ENCODE measurements at places on chromosomes 3 and 15.

- no peak for DNase-seq
Observed at GRCh38 chr15:25799906-25800700, 63.0 kb downstream of the ATP10A start.

GRCh38 chr3:43346978-43347749 is 60.8 kb downstream of the SNRK start:
- no peak for DNase-seq

GRCh38 chr3:66722675-66723074 is 221.9 kb upstream of the LRIG1 start:
- no peak for DNase-seq

DNA sequence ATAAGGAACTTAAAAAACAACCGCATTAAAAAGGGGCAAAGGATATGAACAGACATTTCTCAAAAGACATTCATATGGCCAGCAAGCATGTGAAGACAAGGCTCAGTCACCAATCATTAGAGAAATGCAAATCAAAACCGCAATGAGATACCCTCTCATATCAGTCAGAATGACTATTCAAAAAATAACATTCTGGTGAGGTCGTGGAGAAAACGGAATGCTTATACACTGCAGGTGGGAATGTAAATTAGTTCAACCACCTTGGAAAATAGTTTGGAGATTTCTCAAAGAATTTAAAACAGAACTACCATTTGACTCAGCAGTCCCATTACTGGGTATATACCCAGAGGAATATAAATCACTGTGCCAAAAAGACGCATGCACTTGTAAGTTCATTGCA is 496.6 kb upstream of the SGO1 start:
- no peak for DNase-seq

GRCh38 chr3:29711255-29711771 is 430.4 kb downstream of the RBMS3 start:
- no peak for DNase-seq

GRCh38 chr3:55571913-55572312 is 84.8 kb upstream of the WNT5A start:
- no peak for DNase-seq

- no peak for DNase-seq
Observed at GRCh38 chr3:66342717-66343356, 122.0 kb downstream of the SLC25A26 start.

- no peak for DNase-seq
Observed at GRCh38 chr15:29774900-29775299, 47.4 kb downstream of the TJP1 start.

DNA sequence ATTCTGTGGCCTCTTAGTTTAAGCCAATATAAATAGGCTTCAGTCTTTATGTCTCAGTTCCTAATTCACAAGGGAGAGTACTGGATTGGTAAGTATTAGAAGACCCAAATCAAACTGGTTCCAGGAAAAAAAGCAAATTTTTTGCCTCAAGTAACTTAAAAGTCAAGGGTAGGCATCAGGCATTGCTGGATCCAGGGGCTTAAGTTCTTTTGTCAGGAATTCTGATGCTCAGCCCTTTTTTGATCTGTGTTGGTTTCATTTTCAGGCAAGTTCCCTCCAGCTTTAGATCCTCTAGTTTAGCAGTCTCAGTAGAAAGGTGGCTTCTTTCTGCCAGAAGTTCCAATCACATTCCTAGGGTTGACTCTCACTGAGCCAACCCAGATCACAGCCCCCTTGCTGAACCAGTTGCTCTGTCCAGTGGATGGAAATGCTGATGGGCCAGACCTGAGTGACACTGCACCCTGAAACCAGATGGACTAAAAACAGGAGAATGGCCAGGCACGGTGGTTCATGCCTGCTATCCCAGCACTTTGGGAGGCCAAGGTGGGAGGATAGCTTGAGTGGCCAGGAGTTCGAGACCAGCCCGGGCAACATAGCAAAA is 253.5 kb downstream of the SHQ1 start:
- no peak for DNase-seq

DNA sequence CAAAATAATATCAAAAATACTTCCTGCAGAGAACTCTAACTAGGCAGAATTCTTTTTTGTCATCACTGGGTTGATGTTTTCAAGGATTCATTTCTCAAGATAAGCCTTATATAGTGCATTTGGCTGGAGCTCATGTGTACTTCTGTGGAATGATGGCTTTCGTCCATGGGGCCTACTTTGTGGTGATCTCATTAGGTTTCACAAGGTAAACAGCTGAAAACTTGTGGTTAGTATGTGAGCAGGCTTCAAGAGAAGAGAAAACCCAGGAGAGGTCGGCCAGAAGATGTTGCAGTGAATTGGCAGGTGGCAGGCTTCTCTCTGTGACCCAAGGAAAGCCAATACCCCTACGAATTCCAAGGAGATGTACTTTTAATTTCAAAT is 121.4 kb upstream of the PHLDB2 start:
- DNase-seq = no peak

GRCh38 chr3:187520027-187520945 is 149.9 kb downstream of the SST start:
- no peak for DNase-seq

DNA sequence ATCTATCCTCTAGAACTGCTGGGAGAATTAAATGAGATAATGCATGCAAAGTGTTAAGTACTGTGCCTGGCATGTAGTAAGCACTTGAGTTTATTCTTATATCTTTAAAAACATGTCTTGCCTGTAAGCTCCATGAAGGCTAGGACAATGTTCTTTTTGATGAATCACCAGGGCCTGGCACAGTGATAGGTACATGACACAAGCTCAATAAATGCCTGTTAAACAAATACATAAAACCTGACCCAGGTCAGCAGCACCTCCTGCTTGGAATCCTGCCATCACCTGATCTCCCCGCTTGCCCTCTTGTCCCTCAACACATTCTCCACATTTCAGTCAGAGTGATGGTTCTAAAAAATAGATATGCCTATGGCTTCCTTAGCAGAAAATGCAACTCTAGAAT is 186.8 kb downstream of the CHST2 start:
- no peak for DNase-seq

GRCh38 chr3:37174532-37175126 is at the start of gene LRRFIP2:
Gene LRRFIP2, minus strand, starts transcription at chr3:37174582. Its CDS starts 25,599 bp downstream, at chr3:37148983.
- DNase-seq = no peak

GRCh38 chr15:100760357-100760903 is 119.2 kb upstream of the ALDH1A3 start:
- DNase-seq = no peak

DNA sequence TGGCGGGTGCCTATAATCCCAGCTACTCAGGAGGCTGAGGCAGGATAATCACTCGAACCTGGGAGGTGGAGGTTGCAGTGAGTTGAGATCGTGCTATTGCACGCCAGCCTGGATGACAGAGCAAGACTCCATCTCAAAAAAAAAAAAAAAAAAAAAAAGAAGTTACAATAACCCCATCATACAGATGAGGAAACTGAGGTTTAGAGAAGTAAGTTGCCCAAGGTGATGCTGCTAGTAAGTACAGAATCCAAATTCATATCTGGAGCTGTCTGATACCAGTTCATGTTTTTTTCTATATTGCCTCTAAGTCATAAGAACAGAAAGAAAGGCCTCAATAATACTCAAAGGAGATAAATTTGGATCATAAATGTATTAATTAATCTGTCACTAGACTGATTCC is 40.6 kb downstream of the MCF2L2 start:
- DNase-seq = no peak

DNA sequence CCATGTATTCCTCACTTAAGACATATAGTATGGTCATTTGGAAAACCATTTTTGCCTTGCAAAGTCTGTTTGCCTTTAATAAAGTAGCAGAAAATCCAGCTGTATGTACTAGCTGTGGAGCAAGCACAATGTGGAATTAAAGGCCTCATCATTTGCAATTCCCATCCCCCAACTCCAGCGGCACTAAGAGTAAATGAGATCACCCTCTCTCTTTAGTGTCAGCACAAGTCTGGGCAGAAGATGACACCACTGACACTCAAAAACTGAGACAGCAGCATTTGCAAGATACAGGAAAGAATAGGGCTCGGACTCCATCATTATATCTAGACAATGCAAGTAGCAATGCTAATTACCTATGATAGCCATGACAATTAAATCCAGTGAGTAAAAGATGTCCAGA is 24.7 kb upstream of the DYNC1LI1 start:
- DNase-seq = no peak

- no peak for DNase-seq
Observed at GRCh38 chr3:80682951-80683350, 915.2 kb upstream of the ROBO1 start.

- DNase-seq = no peak
Observed at GRCh38 chr3:51929420-51930003, 12.2 kb downstream of the RRP9 start.

All from stimulated activated CD4-positive, alpha-beta T cell treated with anti-CD3 and anti-CD28 coated beads, Interleukin-1b, Interleukin-23, amount 100 ng/mL, for 1 hour (primary cell).